ENCODE measurements at places on chromosomes 1 and 21. TPM values are rescaled to one million over a fixed set of nuclear protein-coding genes. Genes with fewer than 3 reads are reported as not detected.

DNA sequence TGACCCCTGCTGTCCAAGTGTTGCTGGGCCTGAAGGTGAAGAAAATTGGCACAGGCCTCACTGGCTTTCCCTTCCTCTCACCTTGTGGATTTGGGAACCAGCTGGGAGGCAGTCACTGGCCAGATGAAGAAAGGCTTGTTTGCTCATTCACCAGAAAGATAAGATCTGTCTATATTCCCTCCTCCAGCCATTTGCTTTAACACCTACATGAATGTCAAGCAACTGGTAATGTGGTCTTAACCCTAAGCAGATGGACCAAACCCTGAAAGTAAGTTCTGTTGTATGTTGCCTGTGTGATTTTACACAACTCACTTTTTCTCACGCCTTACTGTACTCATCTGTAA, 10.3 kb upstream of the SRRM1 start:
- DNase-seq = no peak
- H3K27ac ChIP-seq = no peak overlapping the region
- H3K4me3 ChIP-seq = no peak overlapping the region
- H3K36me3 ChIP-seq = no peaks in the 10 kb centered on the region

GRCh38 chr1:157312082-157312812, 174.1 kb upstream of the ETV3 start:
- no peak overlapping the region for H3K4me3 ChIP-seq
- H3K36me3 ChIP-seq = no peaks in the 10 kb centered on the region
- peak; percentile 57 for DNase-seq
- H3K27ac ChIP-seq = no peak overlapping the region

DNA sequence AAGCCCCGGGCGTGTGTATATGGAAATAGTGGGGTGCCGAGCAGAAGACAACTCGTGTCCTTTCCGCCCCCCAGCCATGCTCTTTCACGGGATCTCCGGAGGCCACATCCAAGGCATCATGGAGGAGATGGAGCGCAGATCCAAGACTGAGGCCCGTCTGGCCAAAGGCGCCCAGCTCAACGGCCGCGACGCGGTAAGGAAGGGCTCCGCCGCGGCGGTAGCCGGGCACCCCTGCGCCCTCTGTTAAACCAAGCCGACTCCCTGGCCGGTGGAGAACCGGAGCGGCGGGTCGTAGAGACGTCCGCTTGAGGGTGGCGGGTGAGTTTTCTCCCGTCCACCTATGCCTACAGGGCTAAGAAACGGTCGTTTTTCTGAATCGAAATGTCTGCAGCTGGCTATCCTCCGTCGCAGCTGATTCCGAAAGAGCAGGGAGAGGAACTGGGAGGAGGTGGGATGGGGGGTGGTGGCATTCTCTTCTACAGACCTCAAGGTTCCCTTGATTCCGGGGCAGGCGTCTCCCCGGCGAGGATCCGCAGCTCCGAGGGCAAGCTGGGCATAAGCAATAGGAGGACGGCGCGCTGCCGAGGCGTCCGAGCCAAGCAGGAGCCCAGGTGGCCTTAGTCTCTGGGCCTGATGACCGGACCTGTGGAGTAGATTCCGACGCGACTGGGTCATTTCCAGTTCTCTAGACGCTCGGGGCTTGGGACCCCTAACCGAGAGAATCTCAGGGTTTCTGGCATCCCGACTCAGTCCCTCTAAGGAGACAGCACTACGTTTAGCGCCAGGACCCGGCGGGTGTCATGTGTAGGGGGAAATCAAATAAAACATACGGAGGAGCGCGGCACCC, 856 bp downstream of the LHX9 start:
- H3K27me3 ChIP-seq = peaks cover 53% of the 10 kb centered on the region
- H3K4me3 ChIP-seq = peak overlapping the region; percentile 16
- H3K36me3 ChIP-seq = no peaks in the 10 kb centered on the region
- H3K27ac ChIP-seq = no peak overlapping the region
- no peak for DNase-seq

- no peaks in the 10 kb centered on the region for H3K36me3 ChIP-seq
- H3K27ac ChIP-seq = no peak overlapping the region
- H3K27me3 ChIP-seq = no peaks in the 10 kb centered on the region
- H3K4me3 ChIP-seq = no peak overlapping the region
- no peaks in the 10 kb centered on the region for H3K4me1 ChIP-seq
These were observed 77.6 kb downstream of the MATN1 start for GRCh38 chr1:30645807-30646206.

DNA sequence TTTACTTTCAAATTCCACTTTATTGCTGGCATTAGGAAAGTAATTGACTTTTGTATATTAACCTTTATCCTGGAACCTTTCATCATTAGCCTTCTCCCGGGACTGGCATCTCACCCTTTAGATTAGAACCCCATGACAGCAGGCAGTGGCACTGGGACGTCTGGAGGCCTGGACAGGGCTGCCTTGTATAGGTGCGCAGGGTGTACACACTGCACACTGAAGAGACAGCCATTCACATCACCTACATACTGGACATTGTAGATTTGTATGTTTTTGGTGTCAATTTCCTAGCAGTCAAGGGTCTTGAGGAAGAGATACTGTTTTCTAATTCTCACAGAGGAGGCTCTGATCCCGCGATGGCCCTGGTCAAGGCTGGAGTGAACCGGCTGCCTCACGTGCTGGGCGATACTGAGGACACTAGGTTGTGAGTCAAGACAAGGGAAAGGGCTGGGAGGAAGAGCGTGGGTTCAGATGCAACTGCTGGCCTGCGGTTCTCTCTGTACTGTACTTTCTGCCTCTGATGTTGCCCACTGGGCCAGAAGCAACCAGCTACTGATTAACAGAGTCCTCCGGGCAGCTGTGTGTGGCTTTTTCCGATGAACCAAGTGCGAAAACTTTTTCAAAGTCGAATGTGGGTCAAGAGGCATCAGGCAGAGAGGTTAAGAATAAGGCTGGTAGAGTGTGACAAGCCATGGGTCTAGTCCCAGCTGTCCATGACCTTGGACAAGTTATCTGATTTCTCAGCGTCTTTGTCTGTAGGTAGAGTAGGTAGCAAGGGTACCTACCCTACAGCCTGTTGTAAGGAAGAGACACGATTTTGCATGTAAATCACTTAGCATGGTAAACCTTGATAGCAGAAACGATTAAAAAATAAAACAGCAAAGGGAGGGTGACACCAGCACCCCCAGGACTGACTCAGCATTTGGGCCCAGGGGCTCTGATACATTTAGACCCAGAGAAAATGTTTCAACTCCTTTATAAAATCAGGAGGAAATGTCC, 38.2 kb upstream of the SLC25A33 start:
- H3K36me3 ChIP-seq = no peaks in the 10 kb centered on the region
- peak; percentile 67 for DNase-seq
- no peak overlapping the region for H3K27ac ChIP-seq
- H3K4me1 ChIP-seq = peaks cover 2% of the 10 kb centered on the region

DNA sequence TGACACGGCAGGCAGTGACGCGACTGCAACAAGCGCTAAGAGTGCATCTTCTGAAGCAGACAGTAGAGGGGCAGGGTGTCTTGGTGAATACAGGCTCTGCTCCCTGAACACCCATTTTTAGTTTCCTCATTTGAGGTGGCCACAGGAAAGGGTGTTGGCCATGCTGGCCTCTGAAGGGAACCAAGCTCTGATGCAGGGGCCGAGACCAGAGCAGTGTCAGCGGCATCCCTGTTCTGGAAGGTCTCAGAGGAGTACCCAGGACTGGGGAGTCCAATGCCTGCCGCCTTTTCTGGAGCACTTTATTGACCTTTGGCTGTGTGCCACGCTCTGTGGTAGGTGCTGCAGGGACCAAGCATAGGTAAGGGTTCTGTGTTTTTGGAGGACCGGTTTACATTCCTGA, 100.4 kb downstream of the KCNJ6 start:
- H3K4me1 ChIP-seq = no peaks in the 10 kb centered on the region
- no peaks in the 10 kb centered on the region for H3K27me3 ChIP-seq
- H3K4me3 ChIP-seq = no peak overlapping the region
- DNase-seq = no peak

- no peak for DNase-seq
- H3K4me3 ChIP-seq = no peak overlapping the region
- H3K27me3 ChIP-seq = no peaks in the 10 kb centered on the region
These were observed 37.7 kb upstream of the TMEM125 start for GRCh38 chr1:43232074-43232473.

Gene IGSF9
- total RNA-seq = 2.2 TPM

Gene CCDC24
- total RNA-seq = 3.5 TPM

Data from right lobe of liver (tissue), 6 donors.